ENCODE measurements at places on chromosomes 12 and 14.

GRCh38 chr12:48947727-48948126 is 9.6 kb downstream of the ARF3 start:
- H3K27ac ChIP-seq = no peak overlapping the region
- H3K4me1 ChIP-seq = peaks cover 4% of the 10 kb centered on the region
- no peaks in the 10 kb centered on the region for H3K27me3 ChIP-seq
- DNase-seq = no peak

DNA sequence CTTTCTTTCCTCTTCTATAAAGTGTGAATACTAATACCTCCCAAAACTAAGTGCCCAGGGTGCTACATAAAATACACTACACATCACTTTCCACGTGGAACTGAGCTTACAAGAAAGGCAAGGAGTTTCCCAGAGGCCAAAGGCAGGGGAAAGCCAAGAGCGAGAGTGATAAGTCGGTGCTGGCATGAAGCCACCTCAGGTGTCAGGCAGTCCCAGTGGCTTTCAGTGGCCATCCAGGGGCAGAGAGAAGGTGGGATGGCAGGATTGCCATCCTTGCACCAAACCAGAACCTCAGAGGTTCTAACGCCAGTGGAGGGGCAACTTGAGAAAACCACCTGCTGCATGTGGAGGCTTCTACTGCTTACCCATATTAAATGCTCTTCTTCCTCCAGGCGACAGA is 79.7 kb upstream of the DIO3 start:
- DNase-seq = peak; percentile 24
- no peak overlapping the region for H3K27ac ChIP-seq
- H3K4me3 ChIP-seq = no peak overlapping the region
- no peaks in the 10 kb centered on the region for H3K27me3 ChIP-seq

- DNase-seq = peak; percentile 63
- H3K27ac ChIP-seq = no peak overlapping the region
- H3K4me3 ChIP-seq = no peak overlapping the region
- H3K4me1 ChIP-seq = no peaks in the 10 kb centered on the region
These were observed 793.7 kb downstream of the RPS29 start for GRCh38 chr14:48792376-48793024.

DNA sequence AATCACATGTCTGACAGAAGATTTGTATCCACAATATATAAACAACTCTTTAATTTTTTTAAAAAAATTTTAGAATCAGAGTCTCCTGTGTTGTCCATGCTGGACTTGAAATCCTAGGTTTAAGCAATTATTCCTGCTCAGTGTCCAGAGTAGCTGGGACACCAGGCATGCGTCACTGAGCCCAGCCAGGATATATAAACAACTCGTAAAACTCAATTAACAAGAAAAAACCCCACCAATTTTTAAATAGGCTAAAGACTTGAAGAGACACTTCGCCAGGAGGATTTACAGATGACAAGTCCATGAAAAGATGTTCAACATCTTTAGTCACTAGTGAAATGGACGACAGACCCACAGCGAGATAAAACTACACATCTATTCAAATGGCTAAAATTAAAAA is 2.0 kb upstream of the SCN8A start:
- peaks cover 17% of the 10 kb centered on the region for H3K27me3 ChIP-seq
- H3K27ac ChIP-seq = no peak overlapping the region
- H3K4me3 ChIP-seq = no peak overlapping the region

- no peak for DNase-seq
- no peak overlapping the region for H3K4me3 ChIP-seq
- H3K4me1 ChIP-seq = no peaks in the 10 kb centered on the region
- H3K27ac ChIP-seq = no peak overlapping the region
These were observed 25.8 kb upstream of the MAX start for GRCh38 chr14:65128096-65128495.

- H3K4me1 ChIP-seq = no peaks in the 10 kb centered on the region
- H3K27ac ChIP-seq = no peak overlapping the region
- no peak overlapping the region for H3K4me3 ChIP-seq
- DNase-seq = no peak
- no peaks in the 10 kb centered on the region for H3K36me3 ChIP-seq
These were observed 53.6 kb downstream of the GOLGA5 start for GRCh38 chr14:92847749-92848148.

- no peak for DNase-seq
- no peaks in the 10 kb centered on the region for H3K36me3 ChIP-seq
These were observed 14.8 kb upstream of the GABARAPL1 start for GRCh38 chr12:10197879-10198278.

DNA sequence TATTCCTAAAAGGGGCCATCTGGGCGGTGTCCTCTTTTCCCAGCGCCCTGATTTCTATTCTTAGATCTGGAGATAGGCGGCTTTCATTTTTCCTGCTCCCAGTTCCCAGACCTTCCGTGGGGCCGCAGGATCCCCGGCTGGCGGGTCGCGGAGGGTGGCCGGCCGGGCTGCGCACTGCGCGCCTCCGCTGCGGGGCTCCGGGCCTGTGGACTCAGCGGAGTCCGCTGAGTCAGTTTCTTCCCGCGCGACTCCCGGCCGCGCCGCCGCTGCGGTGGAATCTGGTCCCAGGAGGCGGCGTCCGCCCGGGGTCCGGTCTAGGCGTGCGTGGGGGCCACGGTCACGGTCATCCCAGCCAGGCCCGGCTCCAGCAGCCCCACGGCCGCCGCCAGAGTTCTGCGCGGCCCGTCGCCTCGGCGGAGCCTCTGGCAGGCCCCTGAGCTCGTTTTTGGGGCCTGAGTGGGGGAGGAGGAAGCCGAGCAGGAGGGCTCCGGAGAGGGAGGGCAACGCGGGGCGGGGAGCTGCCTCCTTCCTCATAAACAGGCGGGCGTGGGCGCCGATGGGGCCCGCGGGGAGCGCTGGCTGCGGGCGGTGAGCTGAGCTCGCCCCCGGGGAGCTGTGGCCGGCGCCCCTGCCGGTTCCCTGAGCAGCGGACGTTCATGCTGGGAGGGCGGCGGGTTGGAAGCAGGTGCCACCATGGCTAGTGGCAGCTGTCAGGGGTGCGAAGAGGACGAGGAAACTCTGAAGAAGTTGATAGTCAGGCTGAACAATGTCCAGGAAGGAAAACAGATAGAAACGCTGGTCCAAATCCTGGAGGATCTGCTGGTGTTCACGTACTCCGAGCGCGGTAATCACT is at the start of gene LRRK2:
LRRK2 (plus strand) TSS at position 559 of the 853 bp plus-strand sequence; CDS start at position 694, 135 bp downstream.
- H3K4me3 ChIP-seq = peak within 1 kb of the TSS; percentile 67
- no peaks in the 10 kb centered on the region for H3K4me1 ChIP-seq
- no peaks in the 10 kb centered on the region for H3K36me3 ChIP-seq
- no peak within 1 kb of the TSS for H3K27ac ChIP-seq

- no peaks in the 10 kb centered on the region for H3K27me3 ChIP-seq
- peaks cover 13% of the 10 kb centered on the region for H3K4me1 ChIP-seq
- no peak for DNase-seq
- H3K4me3 ChIP-seq = peak overlapping the region; percentile 16
- no peaks in the 10 kb centered on the region for H3K36me3 ChIP-seq
These were observed 3.7 kb downstream of the ANO6 start for GRCh38 chr12:45219621-45220020.

- H3K27me3 ChIP-seq = no peaks in the 10 kb centered on the region
- H3K4me1 ChIP-seq = no peaks in the 10 kb centered on the region
- no peaks in the 10 kb centered on the region for H3K36me3 ChIP-seq
- H3K27ac ChIP-seq = no peak overlapping the region
- H3K4me3 ChIP-seq = no peak overlapping the region
These were observed 17.4 kb upstream of the TAS2R42 start for GRCh38 chr12:11204173-11204572.

- DNase-seq = no peak
- H3K4me1 ChIP-seq = no peaks in the 10 kb centered on the region
- H3K27ac ChIP-seq = no peak overlapping the region
- peaks cover 80% of the 10 kb centered on the region for H3K36me3 ChIP-seq
- no peaks in the 10 kb centered on the region for H3K27me3 ChIP-seq
These were observed 17.2 kb downstream of the NTN4 start for GRCh38 chr12:95773320-95773719.

- no peak overlapping the region for H3K4me3 ChIP-seq
- H3K27me3 ChIP-seq = no peaks in the 10 kb centered on the region
- no peak for DNase-seq
- H3K4me1 ChIP-seq = no peaks in the 10 kb centered on the region
- no peak overlapping the region for H3K27ac ChIP-seq
- H3K36me3 ChIP-seq = no peaks in the 10 kb centered on the region
These were observed 243.9 kb downstream of the DIO2 start for GRCh38 chr14:79967453-79967852.

- H3K4me1 ChIP-seq = no peaks in the 10 kb centered on the region
- H3K36me3 ChIP-seq = peaks cover 20% of the 10 kb centered on the region
- DNase-seq = no peak
- H3K4me3 ChIP-seq = no peak overlapping the region
- H3K27ac ChIP-seq = no peak overlapping the region
- H3K27me3 ChIP-seq = no peaks in the 10 kb centered on the region
These were observed 12.0 kb upstream of the AMN start for GRCh38 chr14:102910442-102910841.

DNA sequence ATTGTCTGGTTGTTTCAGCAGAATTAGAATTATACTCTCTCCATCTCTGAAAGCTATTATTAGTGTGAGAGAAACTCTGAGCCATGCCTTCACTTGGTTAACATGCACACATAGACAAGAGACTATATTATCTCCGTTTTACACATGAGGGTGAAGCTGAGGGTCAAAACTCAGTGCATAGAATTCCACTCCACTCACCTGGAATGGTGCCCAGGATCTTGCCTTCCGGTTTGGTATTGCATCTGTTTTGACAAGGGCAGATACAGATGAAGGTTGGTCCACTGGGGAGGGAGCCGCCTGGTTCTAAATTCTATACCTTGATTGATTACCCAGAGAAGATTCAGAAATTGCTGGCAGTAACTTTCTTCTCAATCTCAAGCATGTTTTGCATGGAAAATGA is 149.5 kb upstream of the PELI2 start:
- H3K36me3 ChIP-seq = no peaks in the 10 kb centered on the region
- no peak overlapping the region for H3K4me3 ChIP-seq
- H3K27ac ChIP-seq = no peak overlapping the region

DNA sequence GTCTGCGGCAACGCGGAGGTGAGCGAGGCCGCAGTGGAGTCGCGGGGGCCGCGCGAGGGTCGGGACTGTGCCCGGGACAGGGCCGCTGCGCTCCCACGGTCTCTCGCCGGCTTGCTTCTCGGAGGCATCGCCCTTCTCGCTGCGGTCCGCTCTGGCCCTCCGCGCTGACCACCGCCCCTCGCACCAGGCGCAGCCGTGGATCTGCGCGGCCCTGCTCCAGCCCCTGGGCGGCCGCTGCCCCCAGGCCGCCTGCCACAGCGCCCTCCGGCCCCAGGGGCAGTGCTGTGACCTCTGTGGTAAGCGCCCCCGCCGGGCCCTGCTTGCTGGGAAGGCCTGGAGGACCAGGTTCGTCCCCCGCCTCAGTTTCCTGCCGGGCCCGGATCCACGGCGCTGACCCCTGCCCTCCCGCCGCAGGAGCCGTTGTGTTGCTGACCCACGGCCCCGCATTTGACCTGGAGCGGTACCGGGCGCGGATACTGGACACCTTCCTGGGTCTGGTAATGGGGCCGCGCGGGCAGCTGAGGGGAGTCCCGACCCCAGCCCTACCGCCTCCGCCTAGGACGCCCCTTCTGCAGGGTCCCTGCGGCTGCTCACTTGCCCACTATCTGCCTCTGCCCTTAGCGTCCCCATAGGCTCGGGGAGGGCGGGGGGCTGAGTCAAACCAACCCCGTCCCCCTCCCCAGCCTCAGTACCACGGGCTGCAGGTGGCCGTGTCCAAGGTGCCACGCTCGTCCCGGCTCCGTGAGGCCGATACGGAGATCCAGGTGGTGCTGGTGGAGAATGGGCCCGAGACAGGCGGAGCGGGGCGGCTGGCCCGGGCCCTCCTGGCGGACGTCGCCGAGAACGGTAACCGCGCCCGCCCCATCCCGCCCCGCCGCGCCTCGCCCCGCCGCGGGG is 7.0 kb downstream of the AMN start:
- peaks cover 59% of the 10 kb centered on the region for H3K27me3 ChIP-seq
- peak overlapping the region; percentile 76 for H3K4me3 ChIP-seq
- H3K27ac ChIP-seq = no peak overlapping the region
- H3K36me3 ChIP-seq = peaks cover 6% of the 10 kb centered on the region

DNA sequence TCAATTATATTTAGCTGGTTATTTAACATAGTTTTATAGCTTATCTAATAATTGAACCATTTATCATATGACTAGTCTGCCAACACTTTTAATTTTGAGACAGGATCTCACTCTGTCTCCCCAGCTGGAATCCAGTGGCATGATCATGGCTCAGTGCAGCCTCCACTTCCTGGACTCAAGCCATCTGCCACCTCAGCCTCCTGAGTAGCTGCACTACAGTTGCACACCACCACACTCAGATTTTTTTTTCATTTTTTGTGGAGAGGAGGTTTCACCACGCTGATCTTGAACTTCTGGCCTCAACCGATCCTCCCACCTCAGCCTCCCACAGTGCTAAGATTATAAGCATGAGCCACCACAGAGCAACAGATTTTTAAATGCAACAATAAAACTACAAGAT is 151.4 kb upstream of the MDGA2 start:
- no peaks in the 10 kb centered on the region for H3K27me3 ChIP-seq
- no peak overlapping the region for H3K4me3 ChIP-seq
- no peak overlapping the region for H3K27ac ChIP-seq
- no peak for DNase-seq
- H3K4me1 ChIP-seq = no peaks in the 10 kb centered on the region

DNA sequence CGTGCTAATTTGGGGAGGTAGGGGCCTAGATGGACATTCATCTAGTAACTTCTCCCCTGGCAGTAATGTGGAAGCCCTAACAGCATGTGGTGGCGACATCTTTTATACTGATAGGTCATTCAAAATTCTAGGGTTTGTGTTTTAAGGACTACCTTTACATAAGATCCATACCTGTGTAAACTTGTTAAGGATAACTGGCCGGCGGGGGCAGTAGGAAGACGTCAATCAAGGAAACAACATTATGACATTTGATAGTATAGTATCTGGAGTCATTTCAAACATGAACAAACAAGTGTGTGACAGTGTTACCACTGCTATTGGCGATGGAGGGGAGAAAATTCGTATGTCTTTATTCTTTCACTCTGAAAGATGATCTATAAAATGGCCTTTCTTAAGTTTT is 120.0 kb downstream of the TTLL5 start:
- H3K27me3 ChIP-seq = no peaks in the 10 kb centered on the region
- no peak for DNase-seq
- H3K4me1 ChIP-seq = no peaks in the 10 kb centered on the region
- H3K27ac ChIP-seq = no peak overlapping the region
- H3K4me3 ChIP-seq = no peak overlapping the region
